Brain pericyte (primary cell): ENCODE measurements at places on chromosomes 12 and 14.

- DNase-seq, result no peak
These were observed 44.7 kb downstream of the MBIP start for GRCh38 chr14:36275741-36276140.

DNA sequence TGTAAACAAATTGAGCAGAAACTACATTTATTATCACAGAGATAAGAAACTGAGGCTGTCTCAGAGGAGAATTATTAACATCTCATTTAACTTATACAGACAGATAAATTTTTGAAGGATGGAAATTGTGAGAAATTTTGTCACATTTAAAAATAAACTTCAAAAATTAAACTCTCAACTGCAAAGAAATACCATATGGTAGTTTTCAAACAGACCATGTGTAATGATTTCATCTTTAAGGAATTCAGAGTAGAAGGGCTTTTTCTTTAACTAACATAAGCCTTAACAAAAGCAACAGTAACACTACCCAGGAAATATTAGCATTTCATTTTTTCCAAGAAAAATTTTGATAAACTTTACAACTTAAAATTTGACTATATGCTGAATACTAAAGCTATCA is 26.6 kb downstream of the NUP37 start:
- no peak for DNase-seq

DNA sequence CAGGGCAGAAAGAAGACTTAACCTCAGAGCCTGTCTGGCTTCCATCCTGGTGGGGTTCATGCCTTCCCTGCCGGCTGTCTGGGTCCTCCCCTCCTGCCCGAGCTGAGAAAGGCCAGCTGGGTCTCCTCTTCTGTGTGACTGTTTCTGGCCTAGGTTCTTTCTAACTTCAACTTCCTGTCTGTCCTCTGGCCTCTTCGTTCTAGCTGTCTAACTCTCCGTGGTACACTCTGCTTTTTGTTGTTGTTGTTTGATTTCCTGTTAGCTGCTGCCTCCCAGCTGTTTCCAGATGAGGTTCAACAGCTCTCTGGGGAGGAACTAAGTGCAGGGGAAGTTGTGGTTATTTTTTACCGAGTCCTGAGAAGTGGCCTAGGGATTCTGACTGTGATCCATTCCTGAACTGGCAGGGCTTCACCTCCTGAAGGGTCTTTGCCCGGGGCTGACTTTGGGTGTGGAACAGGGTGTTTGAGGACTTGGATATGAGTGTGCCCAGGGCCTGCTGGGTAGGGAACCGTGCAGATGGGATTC is 3.2 kb downstream of the MLXIP start:
- DNase-seq, result no peak

DNA sequence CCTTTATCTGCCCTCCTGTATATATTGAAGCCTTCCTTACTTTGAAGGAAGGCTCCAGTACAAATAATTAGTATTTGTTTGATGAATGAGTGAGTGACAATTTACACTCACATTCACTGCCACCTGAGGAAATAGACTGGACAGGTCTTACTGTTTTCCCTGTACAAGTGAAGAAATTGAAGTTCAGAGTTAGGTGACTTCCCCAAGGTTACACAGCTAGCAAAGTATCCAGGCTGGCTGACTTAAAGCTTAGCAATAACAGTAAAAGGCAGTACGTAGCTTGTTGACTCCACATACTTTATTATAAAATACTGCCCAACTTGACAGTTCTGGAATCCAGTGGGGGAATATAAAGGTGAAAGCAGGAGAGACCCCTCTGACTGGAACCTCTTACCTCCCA is 2.6 kb upstream of the KRT18 start:
- no peak for DNase-seq

- DNase-seq, result no peak
These were observed 498.2 kb downstream of the BCL11B start for GRCh38 chr14:98773814-98774213.

GRCh38 chr12:23350808-23351207 is 598.7 kb downstream of the SOX5 start:
- DNase-seq, result no peak

GRCh38 chr14:52283099-52283498 is 15.6 kb downstream of the PTGDR start:
- DNase-seq, result no peak

GRCh38 chr14:68145036-68145435 is 325.5 kb downstream of the RAD51B start:
- DNase-seq, result no peak

GRCh38 chr14:68571114-68571591 is 221.7 kb downstream of the ZFP36L1 start:
- DNase-seq, result no peak

DNA sequence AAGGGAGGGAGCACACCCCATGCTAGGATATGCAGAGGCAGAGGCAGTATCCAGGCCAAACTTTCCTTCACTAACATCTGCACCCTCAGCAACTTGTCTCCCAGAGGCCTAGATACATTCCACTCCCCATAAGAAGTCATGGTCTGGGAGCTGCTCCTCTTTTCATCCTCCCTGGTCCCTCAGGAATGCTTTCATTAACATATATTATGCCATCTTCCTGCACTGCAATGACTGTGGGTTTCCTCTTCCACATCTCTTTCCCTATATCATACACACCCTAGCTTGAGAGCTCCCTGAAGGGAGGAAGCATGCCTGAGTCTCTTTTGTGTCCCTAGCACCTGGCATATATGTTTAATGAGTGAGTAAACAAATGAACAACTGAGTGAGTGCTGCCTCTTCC is 8.6 kb downstream of the DDN start:
- no peak for DNase-seq

DNA sequence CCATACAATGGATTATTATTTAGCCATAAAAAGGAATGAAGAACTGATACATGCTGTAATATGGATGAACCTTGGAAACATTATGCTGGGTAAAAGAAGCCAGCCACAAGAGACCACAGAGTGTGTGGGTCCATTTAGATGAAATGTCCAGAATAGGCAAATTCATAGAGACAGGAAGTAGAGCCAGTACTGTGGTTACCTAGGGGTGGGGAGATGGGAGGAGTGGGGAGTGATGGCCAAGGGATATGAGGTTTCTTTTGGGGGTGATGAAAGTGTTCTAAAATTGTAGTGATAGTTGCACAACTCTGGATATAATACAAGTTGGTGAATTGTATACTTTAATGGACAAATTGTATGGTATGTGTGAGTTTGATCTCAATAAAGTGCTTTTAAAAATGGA is 18.6 kb downstream of the JDP2 start:
- DNase-seq, result no peak

DNA sequence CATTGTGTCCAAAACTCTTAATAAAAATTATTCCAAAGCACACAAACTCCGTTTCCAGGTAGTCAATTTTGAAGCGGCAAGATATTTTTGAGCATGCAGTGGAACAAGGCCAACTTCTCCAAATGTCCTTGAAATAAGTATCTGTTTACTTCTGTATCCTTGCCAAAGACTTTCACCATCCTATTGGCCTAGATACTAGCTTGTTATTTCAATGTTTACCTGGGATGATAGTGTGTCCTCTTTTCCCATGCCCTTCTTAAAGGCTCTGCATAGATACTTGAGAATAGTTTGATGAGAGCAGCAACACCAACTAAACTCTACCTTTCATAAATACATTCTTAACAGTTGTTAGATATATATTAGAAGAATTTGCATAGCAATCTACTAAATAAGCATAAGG is 160.9 kb downstream of the KCNC2 start:
- DNase-seq, result no peak

- DNase-seq, result no peak
These were observed 2.0 kb downstream of the CSRNP2 start for GRCh38 chr12:51081421-51081820.

GRCh38 chr14:23094666-23095195 is at the start of gene ACIN1:
Gene ACIN1, minus strand, starts transcription at chr14:23095136. Its CDS starts 24 bp downstream, at chr14:23095112.
- peak; percentile 72 for DNase-seq

DNA sequence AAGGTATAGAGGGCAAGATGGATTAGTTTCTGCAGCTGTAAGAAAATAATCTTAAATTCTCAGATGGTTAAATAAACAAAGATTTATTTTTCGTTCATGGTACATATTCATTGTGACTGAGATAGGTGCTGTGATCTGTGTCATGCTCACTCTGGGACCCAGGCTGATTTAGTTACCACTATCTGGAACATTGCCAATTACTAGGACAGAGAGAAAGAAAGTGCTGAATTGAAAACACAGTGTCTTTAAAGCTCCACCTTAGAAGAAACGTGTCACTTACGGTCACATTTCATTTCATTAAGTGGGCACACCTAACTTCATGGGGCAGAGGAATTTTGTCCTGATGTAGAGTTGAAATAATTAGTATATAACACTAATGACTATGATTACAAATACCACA is 430.0 kb downstream of the CCDC91 start:
- no peak for DNase-seq

DNA sequence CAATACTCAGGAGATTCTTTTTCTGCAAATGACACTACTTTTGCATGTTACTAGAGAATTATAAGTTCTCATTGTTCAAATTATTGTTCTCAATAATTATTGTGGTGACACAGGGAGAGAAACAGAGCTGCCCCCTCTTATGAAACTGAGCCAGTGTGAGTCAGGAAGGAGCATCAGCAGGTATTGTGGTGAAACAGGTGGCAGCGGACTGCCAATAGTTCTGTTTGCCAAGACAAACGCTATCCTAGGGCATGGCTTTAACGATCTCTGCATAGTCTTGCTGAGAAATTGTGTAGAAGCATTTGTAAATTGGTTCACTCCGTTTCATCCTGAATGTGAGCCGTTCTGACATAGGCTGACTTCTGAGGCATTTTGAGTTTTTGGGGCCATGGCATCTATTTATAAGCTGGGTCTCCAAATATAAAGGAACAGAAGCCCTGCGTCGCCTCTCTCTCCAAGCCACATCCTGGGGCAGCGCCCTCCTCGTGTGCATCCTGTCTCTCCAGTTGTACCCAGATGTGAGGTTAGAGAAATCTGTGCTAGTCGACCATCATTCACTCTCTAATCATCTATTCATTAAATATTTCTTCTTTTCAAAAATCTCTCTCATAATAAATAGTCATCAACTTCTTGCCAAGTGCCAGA is 15.8 kb upstream of the PPP4R4 start:
- DNase-seq, result no peak

GRCh38 chr14:89915114-89915878 is 39.2 kb downstream of the EFCAB11 start:
- DNase-seq, result no peak

DNA sequence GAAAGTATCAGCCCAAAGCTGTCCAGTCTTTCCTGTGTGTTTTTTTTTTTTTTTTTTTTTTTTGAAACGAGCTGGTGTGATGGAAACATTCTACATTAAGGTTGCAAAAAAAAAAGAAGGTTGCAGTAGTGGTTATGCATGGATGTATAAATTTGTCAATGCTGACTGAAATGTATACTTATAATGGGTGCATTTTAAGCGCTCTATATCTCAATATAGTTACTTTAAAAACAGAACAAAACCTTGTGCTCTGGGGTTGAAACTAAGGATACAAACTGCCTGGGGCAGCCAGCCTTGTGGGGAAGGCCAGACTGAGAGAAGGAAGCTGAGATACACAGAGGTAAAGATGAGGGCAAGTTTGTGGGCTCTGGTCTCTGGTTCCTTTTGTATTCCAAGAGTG is 87.3 kb upstream of the RMST start:
- no peak for DNase-seq

DNA sequence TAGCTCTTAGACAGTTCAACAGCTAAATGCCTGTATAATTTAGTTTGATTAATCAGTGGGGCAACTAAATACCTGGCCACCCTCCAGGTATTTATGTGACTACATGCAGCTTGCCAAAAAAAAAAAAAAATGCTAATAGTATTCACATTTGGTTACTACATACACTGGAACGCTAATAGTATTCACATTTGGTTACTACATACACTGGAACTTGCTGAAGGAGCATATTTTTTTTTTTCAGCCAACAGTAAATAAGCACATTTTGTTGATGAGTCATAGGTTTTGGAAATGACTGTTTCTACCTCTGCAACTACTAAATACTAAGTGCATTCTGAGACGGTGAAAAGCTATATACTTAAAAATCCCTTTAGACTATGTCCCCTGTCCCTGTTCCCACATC is 1172.3 kb downstream of the LRFN5 start:
- no peak for DNase-seq

- no peak for DNase-seq
These were observed 28.3 kb downstream of the DUSP16 start for GRCh38 chr12:12534166-12534866.

- DNase-seq, result no peak
These were observed 743 bp downstream of the PUS1 start for GRCh38 chr12:131929581-131930456.

- no peak for DNase-seq
These were observed 5.1 kb downstream of the AKAP3 start for GRCh38 chr12:4643747-4644146.

DNA sequence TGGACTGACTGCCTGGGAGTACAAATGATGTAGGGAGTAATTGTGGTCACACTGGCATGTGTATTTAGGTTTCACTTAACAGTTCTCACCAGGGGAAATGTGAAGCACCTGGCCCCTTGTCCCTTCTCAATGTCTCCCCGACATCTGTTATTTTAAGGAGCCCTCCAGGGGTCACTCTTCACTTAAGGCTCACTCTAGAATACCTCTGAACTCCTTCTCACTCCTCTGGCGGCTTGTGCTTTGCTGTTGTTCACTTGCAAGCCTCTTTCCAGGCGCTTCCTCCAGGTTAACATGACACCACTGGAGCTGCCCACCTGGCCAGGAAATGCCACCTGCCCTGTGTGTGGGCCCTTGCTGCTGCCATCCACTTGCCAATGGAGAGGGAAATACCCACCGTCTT is 56.5 kb upstream of the GZMB start:
- DNase-seq, result no peak

DNA sequence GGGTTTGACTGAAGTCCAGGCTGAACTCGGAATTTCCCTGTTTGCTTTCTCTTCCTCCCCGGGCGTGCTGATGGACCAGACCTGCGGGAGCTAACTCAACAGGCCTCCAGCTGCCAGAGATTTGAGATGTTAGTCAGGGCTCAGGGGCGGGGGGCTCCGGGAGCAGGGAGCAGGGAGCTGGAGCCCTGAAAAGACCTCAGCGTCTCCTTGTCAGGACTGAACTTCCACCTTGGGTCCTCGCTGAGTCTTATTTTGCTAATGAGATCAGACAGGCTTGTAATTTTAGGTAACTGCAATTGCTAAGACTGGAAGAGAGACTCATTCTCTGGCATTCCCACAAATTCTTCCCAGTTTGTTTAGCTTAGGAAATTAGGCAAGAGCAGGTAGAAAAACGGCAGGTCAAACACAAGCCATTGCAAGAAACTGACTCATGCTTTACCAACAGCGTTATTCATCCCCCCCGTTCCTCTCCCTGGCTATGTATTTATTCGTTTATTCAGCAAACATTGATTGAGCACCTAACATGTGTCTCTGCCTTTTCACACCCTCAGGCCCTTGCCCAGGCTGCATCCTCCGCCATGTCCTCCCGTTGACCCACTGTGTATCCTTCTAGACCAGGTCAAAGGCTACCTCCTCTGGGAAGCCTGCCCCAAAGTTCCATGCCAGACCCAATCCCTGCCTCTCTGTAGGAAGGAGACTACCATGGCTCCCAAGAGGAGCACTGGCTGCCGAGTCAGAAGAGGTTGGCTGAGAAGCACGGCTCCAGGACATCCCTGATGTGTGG is 80.4 kb upstream of the DIO3 start:
- no peak for DNase-seq
